ENCODE measurements at places on chromosomes 12 and 14. TPM values are rescaled to one million over a fixed set of nuclear protein-coding genes. Genes with fewer than 3 reads are reported as not detected.

CAPS2 gene
- 0.96 TPM for total RNA-seq

CAPZA3 gene
- 0.24 TPM for total RNA-seq

PTCSC3 gene
- total RNA-seq, result not detected

PWP1 gene
- total RNA-seq, result 95.9 TPM

ADGRD1 gene
- total RNA-seq, result not detected

FOXA1 gene
- total RNA-seq, result 2.9 TPM

ANO4 gene
- 0.43 TPM for total RNA-seq
